NB4 (cell line): ENCODE measurements at places on chromosomes 12 and 14.

GRCh38 chr14:61531465-61532122 is 163.7 kb upstream of the HIF1A start:
- DNase-seq, result no peak

GRCh38 chr14:94501588-94502516 is 7.4 kb downstream of the SERPINA12 start:
- no peak for DNase-seq

- DNase-seq, result no peak
Measured at GRCh38 chr14:73606271-73606670, 6.0 kb upstream of the ACOT6 start.

DNA sequence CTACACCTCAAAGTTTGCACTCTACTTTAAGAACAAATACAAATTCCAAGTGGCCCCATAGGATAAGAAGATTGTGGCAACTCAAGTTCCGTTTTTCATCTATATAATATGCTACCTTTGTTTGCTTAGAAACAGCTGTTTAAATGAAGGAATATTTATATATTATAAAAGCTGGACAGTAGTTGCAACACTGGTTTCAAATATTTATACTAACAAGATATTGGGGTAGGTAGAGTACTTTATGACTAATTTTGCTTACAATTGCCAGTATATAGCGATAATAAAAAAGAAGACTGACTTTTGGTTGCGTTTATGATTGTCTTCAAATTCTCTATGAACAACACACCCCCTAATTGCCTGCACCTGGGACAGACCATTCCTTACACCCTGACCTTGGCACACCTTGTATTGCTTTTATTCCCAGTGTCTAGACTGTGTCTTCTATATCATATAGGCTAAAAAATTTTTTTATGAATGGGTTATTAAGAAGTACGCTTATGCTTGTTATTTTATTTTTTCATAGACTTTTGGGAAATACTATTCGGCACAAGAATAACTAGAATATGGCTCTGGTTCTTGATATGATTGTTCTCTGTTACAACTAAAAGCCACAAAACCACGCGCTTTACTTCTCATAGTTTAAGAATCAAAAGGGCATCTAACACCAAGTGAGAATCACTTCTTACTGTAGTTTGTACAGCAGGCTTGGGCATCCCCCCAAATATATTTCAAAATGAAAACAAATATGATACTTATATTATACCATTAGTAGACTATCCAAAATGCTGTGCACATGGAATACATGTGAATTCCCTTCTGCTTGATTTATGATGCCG is 455.4 kb upstream of the DCN start:
- no peak for DNase-seq

- DNase-seq, result no peak
Measured at GRCh38 chr12:47078733-47079467, 521 bp upstream of the PCED1B start.

DNA sequence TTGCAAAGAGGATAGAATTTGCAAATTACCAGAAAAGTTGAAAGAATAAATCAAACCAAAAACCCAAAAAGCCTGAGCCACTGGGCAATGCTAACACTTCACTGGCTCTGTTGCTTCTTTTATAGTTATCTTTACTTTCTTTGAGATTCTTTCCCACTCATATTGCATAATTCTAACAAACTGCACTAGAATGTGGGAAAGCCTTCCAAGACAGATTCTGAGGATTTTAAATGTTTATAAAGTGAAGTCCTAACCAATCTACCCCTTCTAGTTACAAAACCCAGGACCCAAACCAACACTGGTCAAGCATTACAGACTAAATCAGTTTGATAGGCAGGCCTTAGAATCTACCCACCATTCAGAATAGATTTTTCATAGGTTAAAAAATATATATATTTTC is 150.9 kb downstream of the MED13L start:
- no peak for DNase-seq

- DNase-seq, result no peak
Measured at GRCh38 chr14:87030197-87030596, 962.8 kb downstream of the GALC start.

- DNase-seq, result no peak
Measured at GRCh38 chr12:24603371-24603770, 345.5 kb downstream of the BCAT1 start.

GRCh38 chr14:103121846-103122584 is 1.2 kb upstream of the TNFAIP2 start:
- DNase-seq, result peak; percentile 94

- DNase-seq, result no peak
Measured at GRCh38 chr12:843609-844008, 91.2 kb downstream of the WNK1 start.

- no peak for DNase-seq
Measured at GRCh38 chr12:51906430-51907082, 748 bp upstream of the ACVRL1 start.

DNA sequence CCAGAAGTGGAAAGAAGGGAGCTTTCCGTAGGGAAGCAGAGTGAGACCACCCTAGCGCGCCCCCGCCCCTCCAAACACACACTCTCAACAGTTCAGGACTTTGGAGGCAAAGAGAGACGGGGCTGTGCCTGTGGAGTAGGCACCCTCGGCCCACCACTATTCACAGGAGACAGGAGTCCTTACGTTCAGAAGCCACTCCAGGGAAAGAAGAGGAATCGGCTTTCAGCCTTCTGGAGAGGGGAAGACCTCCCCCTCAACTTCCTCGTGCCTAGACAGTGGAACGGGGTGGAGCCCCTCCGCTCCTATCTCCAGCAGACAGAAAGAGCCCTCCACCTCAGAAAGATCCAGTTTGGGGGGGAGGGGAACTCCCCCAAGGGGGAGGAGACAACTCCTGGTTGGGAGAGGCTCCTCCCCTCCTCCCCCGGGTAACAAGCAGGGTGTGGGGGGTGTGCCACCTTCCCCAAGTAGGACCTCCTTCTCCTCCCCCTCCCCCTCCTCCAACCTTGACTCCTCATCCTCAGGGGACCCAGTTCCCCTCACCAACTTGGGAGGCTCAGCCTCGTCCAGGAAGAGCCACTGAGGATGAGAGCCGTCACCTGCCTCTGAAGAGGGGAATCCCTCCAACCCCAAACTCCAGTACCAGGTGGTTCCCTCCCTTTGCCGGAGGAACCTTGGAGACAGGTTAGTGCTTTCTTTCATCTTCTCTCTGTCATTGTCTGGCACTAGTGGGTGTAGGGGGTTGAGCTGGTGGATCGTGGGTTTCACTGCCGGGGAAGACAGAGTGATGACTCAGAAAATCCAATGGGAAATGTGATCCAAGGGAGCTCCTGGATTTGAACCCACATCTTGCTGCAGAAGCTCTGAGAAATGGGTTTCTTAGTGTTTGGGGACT is 883 bp downstream of the FOXJ2 start:
- DNase-seq, result peak; percentile 68

GRCh38 chr14:61568572-61569011 is 126.7 kb upstream of the HIF1A start:
- peak; percentile 79 for DNase-seq
